Uterus (tissue), 4 donors: ENCODE measurements at places on chromosomes 3 and 15. TPM values are rescaled to one million over a fixed set of nuclear protein-coding genes. Genes with fewer than 3 reads are reported as not detected.

The C3orf20 gene
- total RNA-seq: 0.73 TPM

The KIF15 gene
- total RNA-seq: 14.7 TPM

The TMEM212 gene
- 1.2 TPM for total RNA-seq

DNA sequence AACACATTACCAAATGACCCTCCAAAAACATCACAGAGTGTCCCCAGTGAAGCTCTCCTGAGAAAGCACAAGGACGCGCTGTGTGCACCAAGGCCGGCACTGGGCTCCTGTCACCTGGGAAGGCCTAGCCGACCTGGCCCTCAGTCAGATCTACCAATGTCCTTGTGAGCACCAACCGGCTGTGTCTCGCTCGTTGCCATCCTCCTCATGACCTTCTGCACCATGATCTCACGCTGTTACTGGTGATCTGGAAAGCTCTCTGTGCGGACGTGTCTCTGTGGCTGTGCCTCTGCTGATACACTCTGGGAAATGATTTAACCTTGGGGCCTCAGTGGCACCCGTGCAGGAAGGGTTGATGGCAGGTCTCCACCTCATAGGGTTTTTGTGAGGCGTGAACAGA, 24.2 kb downstream of the ZXDC start:
- H3K4me1 ChIP-seq: no peaks in the 10 kb centered on the region
- no peak overlapping the region for H3K4me3 ChIP-seq
- no peaks in the 10 kb centered on the region for H3K36me3 ChIP-seq
- H3K27ac ChIP-seq: no peak overlapping the region
- no peak for DNase-seq
- no peaks in the 10 kb centered on the region for H3K27me3 ChIP-seq

DNA sequence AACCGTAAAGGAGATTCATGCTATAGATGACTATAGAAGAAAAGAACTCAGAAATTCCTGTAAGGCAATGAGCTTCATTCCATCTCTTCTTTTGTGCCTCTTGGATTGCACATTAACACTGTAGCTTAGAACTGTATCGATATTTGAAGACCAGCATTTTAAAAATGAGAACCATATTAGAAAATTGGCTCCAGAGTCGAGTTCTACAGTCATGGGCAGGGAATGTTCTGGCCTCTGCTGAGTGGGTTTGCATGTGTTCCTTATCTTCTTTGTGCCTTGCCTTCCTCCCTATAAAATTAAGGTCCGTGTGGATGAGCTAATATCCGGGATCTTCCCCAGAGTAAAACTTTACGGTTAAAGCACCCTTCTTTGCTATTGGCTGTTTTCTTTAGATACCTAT, 77.4 kb upstream of the PLCL2 start:
- no peaks in the 10 kb centered on the region for H3K4me1 ChIP-seq
- DNase-seq: no peak
- H3K27me3 ChIP-seq: no peaks in the 10 kb centered on the region
- H3K4me3 ChIP-seq: no peak overlapping the region
- H3K27ac ChIP-seq: no peak overlapping the region

DNA sequence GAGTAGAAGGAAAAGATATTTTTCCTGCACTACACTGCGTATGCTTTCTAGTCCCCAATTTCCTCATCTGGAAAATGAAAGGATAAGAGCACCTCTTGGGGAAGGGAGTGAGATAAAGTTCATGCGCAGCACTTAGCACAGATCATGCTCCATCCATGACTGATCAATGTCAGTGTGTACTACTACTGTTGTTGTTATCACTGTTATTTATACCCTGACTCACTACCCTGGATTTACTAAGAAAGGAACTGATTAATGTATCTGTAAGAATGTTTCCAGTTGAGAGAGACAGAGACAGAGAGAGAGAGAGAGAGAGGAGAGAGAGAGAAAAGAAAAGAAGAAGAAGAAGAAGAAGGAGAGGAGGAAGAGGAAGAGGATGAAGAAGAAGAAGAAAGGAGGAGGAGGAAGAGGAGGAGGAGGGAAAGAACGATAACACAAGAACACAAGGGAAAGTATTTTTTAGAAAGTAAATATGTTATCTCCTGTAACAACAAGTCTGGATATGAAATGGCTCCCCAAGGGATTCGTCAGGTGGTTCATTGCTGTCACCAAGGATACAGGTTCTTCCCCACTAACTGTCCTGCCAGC, 212.2 kb upstream of the PROK2 start:
- H3K4me1 ChIP-seq: no peaks in the 10 kb centered on the region
- H3K27me3 ChIP-seq: no peaks in the 10 kb centered on the region
- H3K4me3 ChIP-seq: no peak overlapping the region
- DNase-seq: no peak

DNA sequence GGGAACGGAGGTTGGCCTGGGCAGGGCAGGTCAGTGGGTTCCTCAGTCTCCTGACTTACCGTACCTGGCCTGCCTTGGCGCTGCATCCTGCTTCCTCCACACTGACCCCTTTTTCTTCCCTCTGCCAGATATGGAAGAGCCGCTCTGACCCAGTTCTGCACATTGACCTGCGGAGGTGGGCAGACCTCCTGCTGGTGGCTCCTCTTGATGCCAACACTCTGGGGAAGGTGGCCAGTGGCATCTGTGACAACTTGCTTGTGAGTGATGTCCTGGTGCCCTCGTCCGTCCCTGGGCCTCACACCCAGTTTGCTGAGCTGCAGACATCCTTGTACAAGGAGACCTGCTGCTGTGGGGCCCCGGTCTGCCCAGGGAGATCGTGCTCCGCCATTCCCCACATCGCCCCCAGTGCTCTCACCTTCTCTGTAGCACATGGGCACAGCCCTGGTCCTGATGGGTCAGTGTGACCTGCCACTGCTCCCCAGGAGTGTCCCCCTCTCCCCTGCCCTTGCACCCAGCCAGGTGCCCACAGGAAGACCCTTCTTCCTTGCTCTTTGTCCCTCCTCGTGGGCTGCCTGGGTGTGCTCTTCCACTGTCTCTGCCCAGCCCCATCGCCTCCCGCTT, 21.0 kb downstream of the PPCDC start:
- no peaks in the 10 kb centered on the region for H3K27me3 ChIP-seq
- H3K4me3 ChIP-seq: no peak overlapping the region
- no peak for DNase-seq
- H3K27ac ChIP-seq: peak overlapping the region; percentile 82
- no peaks in the 10 kb centered on the region for H3K36me3 ChIP-seq
- no peaks in the 10 kb centered on the region for H3K4me1 ChIP-seq

DNA sequence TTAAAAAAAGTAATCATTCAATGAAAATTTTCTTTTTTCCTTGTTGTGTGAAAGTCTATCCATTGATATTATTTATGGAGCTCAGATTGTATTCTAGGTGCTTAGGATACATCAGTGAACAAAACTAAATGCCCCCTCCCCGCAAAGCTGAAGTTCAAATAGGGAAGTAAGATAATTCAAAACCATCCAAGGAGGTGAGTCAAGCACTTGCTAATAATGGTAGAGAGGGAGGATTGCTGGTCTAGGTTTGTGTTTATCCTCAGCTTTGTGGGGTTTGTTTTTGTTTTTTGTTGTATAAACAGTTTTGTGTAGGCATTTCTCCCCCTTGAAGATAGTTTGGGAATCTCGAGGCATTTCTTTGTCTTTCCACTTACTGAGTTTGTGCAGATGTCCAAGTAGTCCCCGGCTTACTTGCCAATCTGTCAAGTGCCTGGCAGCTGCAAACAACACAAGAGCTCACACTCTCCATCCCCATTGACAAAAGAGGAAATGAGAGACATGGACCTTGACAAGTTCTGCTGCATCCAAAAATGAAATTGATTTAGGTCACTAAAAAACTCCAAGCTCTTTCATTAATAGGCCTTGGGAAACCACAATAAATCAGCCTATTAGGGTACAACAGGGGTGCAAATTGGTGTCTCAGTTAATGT, 575.8 kb upstream of the TBL1XR1 start:
- peaks cover 10% of the 10 kb centered on the region for H3K4me1 ChIP-seq
- H3K27ac ChIP-seq: no peak overlapping the region
- no peak overlapping the region for H3K4me3 ChIP-seq
- H3K27me3 ChIP-seq: no peaks in the 10 kb centered on the region
- no peaks in the 10 kb centered on the region for H3K36me3 ChIP-seq

DNA sequence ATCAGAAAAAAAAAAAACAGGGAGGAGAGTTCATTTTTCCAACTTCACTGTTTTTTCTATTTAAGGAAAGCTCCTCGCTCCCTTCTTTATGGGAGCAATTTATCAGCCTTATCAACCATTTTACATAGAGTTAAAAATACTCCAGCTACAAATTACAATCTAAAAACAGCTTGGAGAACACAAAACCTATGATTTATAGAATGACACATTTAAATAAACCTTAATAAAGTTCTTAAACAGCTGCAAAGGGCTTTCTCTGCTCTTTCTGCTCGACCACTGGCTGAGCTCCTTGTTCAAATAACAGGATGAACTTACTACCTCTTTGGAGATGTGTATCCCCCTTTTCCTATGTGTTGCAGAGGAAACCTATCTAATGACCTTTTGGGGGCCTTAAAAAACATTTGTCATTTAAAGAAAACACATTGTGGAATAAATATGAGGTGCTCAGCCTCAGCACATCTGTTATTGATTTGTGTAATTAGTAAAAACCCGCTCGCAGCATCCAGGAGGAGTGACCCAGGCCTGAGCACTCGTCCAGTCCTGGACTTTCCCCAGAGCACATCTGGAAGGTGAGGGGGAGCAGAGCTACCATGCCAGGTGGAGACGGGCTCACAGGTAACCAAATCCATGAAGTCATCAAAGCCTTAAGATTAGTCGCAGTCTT, 231.2 kb downstream of the ATP8B4 start:
- H3K27me3 ChIP-seq: no peaks in the 10 kb centered on the region
- H3K27ac ChIP-seq: peak overlapping the region; percentile 87
- peaks cover 11% of the 10 kb centered on the region for H3K4me1 ChIP-seq
- DNase-seq: peak; percentile 59

DNA sequence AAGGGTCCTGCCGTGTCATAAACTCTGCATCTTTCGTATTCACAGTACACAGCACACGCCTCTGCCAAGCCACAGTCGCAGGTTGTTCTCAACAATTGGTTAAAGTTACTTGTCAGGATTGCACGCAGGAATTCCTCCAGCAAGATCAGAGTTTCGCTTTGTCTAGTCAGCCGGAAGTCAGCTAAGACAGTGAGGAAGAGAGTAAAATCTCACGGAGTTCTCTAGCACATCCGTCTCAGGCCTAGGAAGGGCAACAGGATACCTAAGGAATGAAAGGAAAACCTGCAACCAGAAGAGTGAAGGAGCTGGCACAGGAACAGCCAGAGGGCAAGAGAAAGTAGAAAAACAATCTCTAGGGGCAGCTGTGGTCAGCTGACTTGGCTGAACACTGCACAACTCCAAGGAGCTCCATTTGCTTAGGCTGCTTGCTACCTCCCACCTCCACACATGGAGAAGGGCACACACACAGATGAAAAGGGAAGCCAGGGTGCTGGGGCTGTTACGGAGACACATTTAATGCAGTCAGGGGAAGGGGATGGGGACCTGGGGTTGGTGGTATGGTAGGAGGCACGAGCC, 23.7 kb downstream of the RORA start:
- H3K4me3 ChIP-seq: peak overlapping the region; percentile 14
- H3K27ac ChIP-seq: peak overlapping the region; percentile 72
- H3K36me3 ChIP-seq: no peaks in the 10 kb centered on the region
- H3K27me3 ChIP-seq: no peaks in the 10 kb centered on the region

- DNase-seq: no peak
- no peak overlapping the region for H3K4me3 ChIP-seq
- no peak overlapping the region for H3K27ac ChIP-seq
- H3K36me3 ChIP-seq: no peaks in the 10 kb centered on the region
- no peaks in the 10 kb centered on the region for H3K4me1 ChIP-seq
Observed at GRCh38 chr3:105662306-105662705, 206.5 kb downstream of the CBLB start.

GRCh38 chr15:68328443-68328842, 50.9 kb downstream of the FEM1B start:
- H3K27me3 ChIP-seq: no peaks in the 10 kb centered on the region
- no peak overlapping the region for H3K4me3 ChIP-seq
